Panc1 (cell line): ENCODE measurements at places on chromosomes 6 and 20.

DNA sequence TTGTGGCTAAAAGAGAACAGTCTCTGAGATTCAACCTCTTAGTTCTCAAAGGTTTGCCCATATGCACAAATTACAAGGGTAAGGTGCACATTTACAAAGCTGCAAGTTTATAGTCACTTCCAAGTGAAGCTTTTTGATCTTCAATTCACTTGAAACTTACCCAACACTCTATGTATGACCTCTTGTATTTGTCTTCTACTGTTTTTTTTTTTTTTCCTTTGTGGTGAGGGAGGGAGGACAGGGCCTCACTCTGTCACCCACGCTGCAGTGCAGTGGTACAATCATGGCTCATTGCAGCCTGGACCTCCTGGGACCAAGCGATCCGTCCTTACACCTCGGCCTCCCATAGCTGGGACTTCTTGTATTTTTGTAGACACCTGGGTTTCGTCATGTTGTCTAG lies 4.5 kb upstream of the FOXO3 start:
- no peak for DNase-seq

DNA sequence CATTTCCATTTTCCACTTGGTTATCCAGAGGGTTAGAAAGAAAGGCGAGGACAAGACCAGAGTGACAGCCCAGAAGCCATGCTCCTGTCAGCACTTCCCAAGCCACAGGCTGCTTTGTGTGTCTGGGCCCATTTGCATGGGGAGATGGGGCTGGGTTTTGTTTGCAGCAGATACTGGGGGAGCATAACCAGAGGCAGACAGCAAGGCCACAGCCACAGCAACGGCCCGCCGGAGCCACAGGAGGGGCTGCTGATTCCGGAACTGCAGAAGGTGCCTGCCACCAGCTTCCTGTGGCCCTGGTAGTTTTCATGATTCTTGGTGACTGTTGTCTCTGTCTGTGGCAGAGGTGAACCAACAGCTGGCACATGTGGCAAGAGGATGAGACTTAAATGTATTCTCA lies 106.6 kb downstream of the DLL1 start:
- no peak for DNase-seq

DNA sequence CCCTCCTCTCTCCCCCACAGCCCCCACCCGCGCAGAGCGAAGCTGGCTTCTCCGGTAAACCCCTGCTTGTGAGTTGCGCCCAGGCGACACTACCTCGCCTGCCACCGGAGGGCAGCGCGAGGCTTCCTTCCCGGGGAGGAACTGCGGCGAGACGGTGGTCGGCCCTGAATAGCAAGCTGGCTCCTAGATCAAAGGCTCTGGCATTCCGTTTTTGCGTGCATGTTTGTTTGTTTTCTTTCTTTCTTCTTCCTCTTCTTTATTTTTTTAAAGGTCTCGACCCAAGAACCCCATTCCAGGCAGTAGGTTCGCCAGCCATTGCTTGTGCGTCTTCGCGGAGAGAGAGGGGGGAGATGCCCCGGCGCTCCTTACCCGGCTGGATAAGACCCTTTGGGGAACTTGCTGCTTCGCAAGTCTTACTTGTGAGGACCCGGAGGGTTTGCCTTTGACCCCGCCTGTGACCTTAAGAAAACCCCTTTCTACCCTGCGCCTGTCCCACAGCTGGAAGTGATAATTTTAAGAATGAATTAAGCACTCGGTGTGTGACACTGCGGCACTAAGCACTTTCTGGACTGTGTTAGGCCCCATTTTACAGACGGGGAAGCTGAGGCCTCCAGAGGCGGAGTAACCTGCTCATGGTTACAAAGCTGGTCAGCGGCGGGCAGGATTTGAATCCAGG lies 92.7 kb upstream of the SIRPA start:
- DNase-seq = no peak

- no peak for DNase-seq
Observed at GRCh38 chr6:5072440-5072839, 12.7 kb upstream of the PPP1R3G start.

DNA sequence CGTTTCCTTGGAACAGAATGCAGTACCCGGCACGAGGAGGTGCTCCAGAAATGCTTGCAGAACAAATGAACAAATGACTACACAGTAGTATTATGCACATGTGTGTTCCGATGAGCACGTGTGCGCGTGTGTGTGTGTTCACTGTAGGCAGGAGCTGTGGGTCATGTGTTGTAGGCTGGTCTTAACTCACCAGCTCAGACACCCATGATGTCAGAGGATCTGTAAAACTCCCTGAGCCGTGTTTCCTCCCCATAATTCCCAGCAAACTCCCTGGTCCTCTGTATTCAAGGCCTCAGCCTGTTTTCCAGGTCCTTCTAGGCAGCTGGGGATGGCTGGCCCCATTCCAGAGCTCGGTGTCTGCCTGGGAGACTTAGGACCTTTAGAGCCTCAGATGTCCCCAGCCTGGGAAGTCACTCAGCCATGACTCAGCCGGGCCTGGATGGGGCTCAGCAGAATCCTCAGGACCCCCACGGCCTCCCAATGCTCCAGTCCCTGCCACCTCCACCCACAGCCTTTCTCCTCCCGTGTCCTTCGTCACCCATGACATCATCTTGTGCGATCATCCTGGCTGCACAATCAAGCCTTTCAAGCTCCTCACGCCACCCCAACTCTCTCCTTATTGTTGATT lies 475.0 kb upstream of the SULF2 start:
- no peak for DNase-seq

- DNase-seq = no peak
Observed at GRCh38 chr6:108587258-108588059, 26.7 kb downstream of the FOXO3 start.

- DNase-seq = no peak
Observed at GRCh38 chr6:149140137-149140909, 177.2 kb upstream of the TAB2 start.

GRCh38 chr20:25078662-25079061 lies 3.3 kb downstream of the VSX1 start:
- no peak for DNase-seq

DNA sequence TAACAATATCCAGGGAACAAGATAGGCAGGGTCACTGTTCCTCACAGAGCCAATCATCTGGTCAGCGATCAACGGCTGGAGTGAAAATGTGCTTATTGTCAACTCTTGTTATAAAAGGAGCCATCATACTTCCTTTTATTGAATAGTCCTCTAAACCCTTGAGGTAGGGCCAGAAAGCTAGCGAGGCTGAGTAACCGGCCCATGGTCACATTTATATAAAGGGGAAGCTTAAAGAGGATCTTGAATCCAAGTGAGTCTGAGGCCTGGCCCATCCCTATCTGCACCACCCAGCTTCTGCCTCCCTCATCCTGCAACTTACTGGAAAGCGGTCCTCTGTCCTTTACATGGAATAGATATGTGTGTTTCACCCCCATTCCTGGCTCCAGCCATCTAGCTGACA lies 9.5 kb downstream of the PHACTR3 start:
- DNase-seq = no peak

- no peak for DNase-seq
Observed at GRCh38 chr20:32574296-32575226, 10.6 kb downstream of the NOL4L start.

DNA sequence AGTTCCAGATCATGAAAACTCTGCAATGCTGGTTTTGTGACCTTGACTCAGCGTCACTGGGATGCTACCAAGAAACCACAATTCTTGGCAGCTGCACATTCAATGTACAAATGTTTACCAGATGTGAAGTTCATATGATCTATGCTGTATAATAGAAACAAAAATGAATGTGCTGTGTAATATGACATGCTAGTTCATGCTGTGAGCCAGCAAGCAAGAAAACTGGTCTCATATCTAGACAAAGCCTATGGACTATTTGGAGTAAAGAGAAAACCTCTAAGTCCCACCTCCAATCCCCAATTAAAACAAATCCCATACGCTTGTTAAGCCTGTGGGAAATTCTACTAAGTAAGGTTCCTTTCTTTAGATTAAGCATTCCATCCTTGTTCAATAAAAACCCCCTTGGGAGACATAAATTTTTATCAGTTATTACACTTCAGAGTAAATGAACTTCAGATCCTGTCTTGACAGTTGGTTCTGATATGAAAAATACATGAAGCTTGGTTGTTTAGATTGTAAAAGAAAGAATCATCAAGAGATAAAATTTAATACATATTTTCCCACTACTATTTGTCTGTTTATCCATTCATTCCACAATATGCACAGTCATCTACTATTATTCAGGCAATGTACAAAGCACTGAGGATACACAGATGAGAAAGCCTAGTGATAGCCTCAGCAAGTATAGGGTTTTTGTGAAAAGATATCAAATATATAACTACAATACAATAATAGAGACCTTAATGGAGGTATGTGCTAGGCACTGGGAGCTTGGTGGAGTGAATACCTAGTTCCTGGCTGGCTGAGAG lies 20.1 kb downstream of the COL21A1 start:
- DNase-seq = no peak

GRCh38 chr20:40156600-40157317 lies 532.3 kb downstream of the MAFB start:
- DNase-seq = no peak

- no peak for DNase-seq
Observed at GRCh38 chr20:58168843-58169242, 59.6 kb downstream of the ANKRD60 start.

GRCh38 chr20:38321959-38322598 lies 18.1 kb downstream of the BPI start:
- no peak for DNase-seq

GRCh38 chr6:36666826-36667591 lies 11.5 kb upstream of the CDKN1A start:
- no peak for DNase-seq

DNA sequence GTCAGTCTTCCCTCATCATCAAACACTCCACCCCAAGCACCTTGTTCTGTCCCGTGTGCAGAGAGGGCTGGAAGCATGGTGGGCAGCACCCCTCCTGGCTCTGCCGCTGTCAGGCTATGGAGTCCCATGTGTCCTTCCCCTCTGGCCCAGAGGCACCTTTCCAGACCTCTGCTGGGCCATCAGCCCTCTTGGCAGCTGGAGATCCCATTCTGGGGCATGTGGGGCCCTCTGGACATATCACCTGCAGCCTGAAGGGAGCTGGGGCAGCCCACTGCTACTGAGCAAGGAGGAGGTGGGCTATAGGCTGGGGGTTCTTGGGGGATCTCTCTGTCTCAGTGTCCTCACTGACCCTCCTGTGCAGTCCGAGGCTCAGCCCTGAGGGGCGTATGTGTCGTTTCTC lies 42.2 kb downstream of the SUN5 start:
- DNase-seq = no peak

DNA sequence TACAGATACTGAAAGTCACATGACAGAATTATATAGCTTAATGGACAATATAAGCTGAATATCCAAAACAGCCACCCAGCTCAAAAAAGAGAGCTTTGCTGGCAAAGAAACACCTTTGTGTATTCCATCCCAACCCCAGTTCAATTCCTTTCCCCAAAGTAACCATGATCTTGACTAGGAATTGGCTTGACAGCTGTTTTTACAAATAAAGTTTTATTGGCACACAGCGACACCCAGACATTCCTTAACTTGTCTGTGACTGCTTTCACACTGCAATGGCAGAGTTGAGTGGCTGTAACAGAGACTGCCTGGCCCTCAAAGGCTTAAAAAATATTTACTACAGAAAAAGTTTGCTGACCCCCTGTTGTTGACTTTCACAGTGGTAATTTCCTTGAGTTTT lies 264.0 kb upstream of the TSHZ2 start:
- no peak for DNase-seq

GRCh38 chr20:46063652-46064054 lies 26.1 kb downstream of the NCOA5 start:
- DNase-seq = no peak
